Activated CD4-positive, alpha-beta T cell treated with anti-CD3 and anti-CD28 coated beads, Interleukin-2, amount 50 U/mL, for 24 hours (primary cell): ENCODE measurements at places on chromosomes 5 and 9.

GRCh38 chr5:131745703-131746102 is 51.1 kb downstream of the FNIP1 start:
- DNase-seq: no peak

GRCh38 chr9:126643945-126644527 is 30.3 kb downstream of the LMX1B start:
- DNase-seq: no peak

DNA sequence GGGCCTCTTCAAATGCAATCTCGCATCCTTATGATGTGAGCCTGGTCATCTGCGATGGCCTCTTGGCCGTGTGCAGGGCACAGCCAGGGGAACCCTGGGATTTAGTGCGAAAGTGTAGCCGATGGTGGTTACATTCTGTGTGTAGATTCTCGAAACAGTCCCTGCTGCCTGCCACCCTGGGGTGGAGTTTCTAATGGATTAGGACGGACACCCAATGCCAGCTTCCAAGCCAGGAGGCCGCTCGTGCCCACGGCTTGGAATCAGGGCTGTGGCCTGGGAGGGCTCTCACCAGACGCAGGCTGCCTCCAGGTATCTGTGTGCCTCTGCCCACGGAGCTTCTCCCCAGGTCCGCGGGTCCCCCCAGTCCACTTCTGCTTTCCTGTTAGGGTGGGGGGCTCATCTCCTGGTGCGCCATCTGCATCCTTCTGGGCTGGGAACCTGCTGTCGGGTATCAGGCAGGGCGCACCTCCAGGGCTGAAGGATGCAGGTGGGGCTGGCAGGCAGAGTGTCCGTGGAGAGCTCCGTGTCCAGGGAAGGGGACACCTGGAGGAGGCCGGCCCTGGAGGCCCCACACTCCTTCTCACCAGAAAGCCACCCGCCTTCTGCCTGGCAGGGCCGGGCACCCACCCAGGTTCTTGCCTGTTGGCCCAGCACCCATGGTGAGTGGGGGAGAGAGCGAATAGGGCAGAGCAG is 3.4 kb upstream of the SLC12A7 start:
- no peak for DNase-seq

GRCh38 chr9:25648116-25648515 is 30.1 kb downstream of the TUSC1 start:
- no peak for DNase-seq

- DNase-seq: no peak
These were observed 12.4 kb upstream of the RALGPS1 start for GRCh38 chr9:126902210-126902609.

GRCh38 chr5:119080936-119081335 is 10.0 kb downstream of the DMXL1 start:
- no peak for DNase-seq

GRCh38 chr5:170781946-170782345 is 1.6 kb upstream of the GABRP start:
- DNase-seq: no peak

- DNase-seq: no peak
These were observed 352.9 kb downstream of the DNAH5 start for GRCh38 chr5:13591621-13592020.

DNA sequence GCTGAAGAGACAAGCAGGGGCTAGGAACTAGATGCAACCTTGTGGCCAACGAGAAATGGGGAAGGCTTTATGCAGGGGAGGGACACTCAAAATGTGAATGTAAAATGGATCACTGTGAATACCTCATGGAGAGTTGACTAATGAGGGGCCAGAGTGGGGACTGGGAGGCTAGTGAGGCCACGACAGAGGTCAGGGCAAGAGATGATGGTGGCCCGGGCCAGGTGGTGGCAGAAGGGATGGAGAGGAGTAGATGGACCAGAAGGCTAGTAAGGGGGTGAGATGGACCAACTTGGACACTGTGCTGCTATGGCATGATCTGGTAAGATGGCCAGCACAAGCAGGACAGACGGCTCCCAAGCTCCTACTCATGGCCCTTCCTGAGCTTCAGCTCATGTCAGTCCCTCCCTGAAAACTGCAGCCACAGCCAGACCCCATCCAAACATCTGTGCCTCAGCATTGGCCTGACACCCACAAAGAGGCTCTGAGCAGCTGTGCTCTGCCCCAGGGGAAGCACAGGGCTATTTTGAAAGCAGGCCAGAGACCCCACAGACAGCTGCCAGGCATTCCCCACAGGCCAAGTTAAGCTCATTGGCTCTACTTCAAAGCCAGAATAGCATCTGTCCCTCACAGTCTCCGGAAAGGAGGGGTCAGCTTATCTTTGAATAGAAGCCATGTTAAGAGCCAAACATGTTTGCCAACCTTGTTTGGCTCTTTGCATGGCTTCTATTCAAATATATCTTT is 22.1 kb downstream of the P4HA2 start:
- no peak for DNase-seq

DNA sequence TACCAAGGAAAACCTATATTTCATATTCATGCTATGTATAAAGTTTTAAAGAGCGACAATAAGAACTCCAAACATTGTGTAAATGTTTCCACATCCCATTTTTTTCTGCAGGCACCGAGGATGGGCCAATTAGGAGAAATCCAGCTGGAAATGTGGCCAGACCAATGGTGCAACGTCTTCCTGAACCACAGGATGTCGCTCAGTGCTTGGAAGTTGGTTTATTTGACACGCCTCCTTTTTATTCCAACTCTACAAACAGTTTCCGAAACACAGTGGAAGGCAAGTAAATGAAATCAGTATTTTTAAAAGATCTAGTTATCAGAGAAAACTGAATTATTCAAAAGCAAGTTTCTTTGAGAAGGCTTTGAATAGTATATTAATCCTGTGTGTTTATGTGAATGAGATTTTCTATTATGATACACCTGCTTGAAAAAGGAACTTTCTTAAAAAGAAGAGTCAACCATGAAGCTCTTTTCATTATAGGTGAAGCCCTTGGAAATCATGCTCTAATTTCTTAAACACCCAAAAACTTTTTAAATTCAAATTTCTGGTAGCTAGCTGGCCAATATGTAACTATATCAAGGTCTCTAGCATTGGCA is 9.1 kb downstream of the TYRP1 start:
- no peak for DNase-seq

GRCh38 chr5:172669386-172670004 is 28.4 kb downstream of the NEURL1B start:
- DNase-seq: no peak

GRCh38 chr9:94927048-94927761 is 200.7 kb downstream of the AOPEP start:
- DNase-seq: no peak

DNA sequence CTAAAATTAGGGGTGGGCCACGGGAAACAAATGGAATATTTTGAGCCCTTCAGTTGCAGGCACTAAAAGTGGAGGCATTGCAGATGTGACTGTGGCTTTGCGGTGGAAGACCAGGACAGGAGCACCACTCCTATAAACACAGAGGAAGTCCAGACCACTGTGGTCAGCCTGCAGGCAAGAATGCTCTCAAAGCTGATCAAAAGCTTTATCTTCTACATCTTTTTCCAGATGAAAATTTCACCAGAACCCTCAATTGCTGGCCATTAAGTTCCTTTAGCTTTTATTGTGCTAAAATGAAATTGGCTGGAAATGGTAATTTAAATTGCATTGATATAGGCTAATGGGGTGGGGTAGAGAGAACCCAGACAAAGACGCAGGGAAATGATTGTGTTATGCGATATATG is 208.8 kb downstream of the ERCC6L2 start:
- no peak for DNase-seq

DNA sequence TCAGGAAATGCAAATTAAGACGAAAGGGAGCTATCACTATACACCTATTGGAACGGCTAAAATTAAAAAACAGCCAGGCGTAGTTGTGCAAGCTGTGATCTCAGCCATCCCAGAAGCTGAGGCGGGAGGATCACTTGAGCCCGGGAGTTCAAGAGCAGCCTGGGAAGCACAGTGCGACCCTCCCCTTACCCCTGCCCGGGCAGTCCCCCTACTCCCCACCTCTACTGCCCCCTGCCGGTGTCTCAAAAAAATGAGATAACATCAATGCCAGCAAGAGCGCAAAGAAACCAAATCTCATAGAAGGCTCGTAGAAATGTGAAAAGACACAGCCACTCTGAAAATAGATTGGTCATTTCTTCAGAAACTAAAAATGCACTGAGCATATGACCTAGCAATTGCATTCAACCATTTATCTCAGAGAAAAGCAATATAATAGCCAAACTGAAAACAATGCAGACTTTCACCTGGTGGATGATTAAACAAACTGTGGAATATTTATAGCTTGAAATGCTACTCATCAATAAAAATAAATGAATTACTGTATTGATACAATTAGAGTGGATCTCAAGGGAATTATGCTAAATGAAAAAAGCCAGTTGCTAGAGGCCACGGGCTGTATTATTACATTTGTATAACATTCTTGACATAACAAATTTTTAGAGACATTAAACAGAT is 20.6 kb downstream of the OR2V2 start:
- DNase-seq: no peak

- DNase-seq: no peak
These were observed 166.0 kb downstream of the ADAMTS12 start for GRCh38 chr5:33725806-33726205.

DNA sequence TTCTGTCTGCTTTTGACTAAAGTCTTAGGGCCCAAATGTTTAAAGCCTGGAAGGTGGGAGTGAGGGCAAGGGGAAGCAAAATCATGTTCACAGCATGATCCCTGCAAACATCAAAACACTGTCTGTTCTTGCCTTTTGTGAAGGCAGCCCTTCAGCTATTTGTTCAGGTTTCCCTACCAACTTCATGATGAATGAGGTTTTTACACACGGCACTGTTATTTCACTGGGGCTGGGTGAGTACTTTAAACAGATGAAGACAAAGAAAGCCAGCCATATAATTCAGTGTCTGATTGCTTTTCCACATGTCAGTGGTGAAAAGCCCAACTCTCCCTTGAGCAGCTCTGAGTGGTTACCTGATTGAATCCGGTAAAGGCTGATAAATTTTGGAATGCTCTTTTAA is 224.7 kb upstream of the GRAMD2B start:
- no peak for DNase-seq

GRCh38 chr5:79107020-79107796 is 4.4 kb upstream of the BHMT start:
- no peak for DNase-seq

GRCh38 chr9:95107976-95108375 is 209.5 kb downstream of the FANCC start:
- DNase-seq: no peak

DNA sequence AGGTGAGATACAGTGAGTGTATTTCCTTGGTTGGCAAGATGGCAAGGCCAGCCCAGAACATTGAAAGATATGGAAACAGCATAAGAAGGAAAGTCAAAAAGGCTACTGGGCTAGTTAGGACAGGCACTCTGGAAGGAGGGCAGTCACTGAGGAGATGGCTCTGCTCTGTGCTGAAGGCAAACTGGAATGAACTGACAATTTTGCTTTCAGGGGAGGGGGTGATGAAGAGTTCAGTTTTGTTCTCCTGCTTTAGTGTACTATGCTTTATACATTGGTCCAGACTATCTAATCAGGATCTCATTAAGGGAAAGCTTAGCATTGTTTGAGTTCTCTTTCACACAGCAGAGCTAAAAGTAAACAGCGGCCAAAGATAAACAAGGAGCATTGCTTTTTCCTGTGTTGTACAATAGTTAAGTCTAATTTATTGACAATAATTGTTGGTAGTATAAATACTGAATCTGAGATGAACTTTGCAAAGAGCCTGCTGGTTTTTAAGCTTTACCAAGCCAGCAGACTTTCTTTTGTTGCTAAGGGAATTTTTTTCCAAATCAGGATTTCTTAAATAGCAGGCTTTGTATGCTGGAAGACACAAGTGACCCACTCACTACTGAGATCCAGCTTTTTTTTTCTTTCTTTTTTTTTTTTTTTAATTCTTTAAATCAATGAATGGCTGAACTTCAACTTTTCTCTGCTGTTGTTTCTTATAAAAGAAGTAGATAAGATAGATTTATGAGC is 355.5 kb downstream of the ARRDC3 start:
- DNase-seq: no peak

DNA sequence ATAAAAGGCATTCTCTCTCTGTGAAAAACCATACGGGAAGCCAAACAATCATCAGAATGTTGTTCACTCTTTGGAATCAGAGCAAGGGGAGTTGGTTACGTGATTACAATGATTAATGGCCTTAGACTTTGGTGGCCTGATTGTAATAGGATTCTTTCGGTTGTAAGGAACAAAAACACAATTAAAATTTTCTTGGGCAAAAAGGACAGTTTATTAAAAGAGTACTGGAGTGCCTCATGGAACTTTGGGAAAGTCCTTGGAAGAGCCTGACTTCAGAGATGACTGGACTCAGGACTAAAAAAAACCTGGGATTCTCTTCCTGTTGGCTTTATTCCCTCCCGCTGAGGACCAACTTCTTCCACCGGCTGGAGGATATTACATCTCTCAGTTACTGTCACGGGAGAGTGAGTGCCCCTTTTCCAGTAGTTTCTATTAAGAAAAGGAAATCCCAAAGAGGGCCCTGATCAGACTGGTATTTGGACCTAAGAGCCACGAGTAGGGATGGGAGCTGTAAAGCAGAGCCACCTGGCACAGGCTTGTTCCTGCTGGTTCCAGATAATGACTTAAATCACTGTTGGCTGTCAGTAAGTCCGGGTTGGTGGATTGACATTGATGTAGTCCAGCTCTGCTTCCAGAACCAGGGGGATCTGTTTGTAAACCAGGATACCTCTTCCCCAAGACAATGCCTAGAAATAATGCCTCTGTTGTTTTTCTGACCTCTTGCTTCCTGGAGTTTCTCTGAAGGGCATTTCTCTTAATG is 53.9 kb downstream of the CFAP95 start:
- no peak for DNase-seq
